ENCODE measurements at places on chromosomes 1 and 21.

GRCh38 chr1:24149866-24150233 is 6.9 kb upstream of the IL22RA1 start:
- no peak for DNase-seq

DNA sequence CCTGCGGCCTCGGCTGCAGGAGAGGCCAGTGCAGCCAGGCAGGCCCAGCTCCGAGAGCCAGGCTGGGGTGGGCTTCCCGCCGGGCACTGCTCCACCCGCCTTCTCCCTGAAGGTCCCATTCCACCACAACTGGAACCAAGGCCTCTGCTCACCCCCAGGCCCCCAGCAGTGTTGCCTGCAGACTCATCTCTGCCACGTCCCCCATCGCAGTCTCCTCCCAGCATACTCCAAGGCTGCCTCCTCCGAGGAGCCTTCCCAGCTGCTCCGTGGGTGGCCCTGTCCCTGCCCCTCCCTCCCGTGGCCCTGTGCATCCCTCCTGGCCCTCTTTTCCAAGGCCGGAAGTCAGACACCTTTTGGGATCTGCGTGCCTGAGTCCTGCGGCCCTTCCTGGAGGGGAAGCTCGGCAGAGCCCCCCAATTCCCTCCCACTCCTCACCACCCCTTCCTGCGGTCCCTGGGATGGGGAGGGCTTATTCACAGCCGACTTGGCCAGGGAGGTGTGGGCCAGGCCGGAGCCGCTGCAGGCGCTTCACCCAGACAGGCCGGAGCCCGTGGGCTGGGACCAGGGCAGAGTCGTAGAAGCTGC is 47.6 kb downstream of the SLX9 start:
- DNase-seq, result no peak

GRCh38 chr1:54569339-54569738 is 21.3 kb downstream of the ACOT11 start:
- no peak for DNase-seq

DNA sequence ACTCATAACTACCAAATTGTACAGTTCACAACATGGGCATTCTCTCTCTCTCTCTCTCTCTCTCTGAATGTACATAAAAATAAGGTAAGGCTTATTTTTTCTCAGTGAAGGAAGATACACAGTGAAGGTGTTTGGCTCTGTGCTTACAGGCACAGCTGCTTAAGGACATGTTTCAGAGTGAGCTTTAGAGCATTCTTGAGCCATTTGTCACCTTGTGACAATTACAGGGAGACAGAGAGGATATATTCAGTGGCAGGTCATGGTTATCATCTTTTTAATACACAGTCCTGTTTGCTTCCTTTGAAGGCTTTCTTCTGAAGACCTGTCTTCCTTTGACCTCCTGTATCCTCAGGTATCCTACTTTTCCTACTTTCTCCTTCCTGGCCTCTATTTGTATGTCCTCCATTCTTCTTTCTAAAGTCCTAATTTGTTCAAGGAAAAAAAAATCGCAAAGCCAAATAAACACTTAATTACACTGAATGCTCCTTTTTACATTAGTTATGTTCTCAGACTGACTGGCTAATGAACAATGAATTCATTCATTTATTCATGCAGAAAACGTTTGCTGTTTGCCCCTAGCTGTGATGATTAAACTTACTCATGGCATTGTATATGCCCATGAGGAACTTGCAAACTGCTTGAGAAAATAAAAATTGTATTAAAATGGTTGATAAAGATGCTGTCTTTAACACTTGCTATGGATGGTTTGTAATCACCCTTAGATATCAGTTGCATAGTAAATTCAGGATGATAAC is 33.4 kb downstream of the HSD17B7 start:
- no peak for DNase-seq

GRCh38 chr21:17782051-17782450 is 37.1 kb downstream of the C21orf91 start:
- DNase-seq, result no peak

GRCh38 chr1:76891931-76892622 is 24.8 kb downstream of the ST6GALNAC5 start:
- no peak for DNase-seq

GRCh38 chr1:50959303-50959912 is 659 bp downstream of the FAF1 start:
- DNase-seq, result peak; percentile 58

DNA sequence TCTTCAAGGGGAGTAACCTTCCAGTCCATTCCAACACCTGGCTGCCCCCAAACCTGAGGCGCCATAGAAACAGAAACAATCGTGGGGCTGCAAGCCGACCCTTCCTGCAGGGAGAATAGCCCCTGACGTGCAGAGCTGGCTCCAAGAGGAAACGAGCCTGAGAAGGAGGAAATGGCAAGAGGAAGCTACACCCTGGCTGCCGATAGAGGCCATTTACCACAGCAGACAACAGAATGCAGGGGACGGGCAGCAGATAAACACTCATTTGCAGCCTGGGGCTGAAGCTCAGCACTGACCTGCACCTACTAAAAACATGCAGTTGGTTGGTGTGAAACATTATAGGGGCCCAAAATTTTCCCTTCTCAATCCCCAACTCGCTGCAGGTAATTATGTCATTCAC is 8.7 kb upstream of the TDRD10 start:
- DNase-seq, result no peak

GRCh38 chr1:205434738-205435137 is 12.9 kb upstream of the LEMD1 start:
- peak; percentile 92 for DNase-seq

- DNase-seq, result peak; percentile 56
Measured at GRCh38 chr1:112700290-112701226, 6.4 kb downstream of the RHOC start.

DNA sequence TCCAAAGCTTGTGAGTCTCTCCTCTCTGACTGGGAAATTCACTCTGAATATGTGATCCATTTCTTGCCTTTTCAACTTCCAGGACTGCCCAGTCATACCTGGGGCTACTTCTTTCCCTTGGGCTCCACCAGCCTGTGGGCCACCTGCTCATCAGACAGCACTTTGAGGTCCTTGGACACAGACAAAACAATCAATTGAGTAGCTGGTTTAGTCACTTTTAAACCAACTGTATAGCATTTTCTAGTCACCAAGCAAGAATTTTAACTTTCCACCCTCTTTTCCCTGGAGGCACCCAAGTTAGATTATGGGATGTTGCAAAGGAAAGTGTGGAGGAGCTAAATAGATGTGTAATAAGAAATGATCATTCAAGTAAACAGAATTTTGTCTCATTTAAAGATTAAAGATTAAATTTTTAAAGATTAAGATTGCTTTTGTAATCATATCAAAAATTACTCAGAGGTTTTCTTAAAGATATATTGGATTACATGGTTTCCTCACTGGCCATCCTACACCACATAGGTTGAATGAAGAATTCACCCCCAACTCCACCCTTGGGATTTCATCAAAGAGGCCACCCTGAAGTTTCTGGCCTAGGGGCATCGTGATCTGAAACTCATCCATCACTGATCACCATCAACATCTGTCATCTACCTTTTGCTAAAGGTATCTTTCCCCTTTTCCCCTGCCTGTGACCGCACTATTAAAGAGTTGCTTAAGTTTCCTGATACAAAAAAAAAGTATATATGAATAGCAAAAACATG is 219.2 kb upstream of the NR5A2 start:
- no peak for DNase-seq

DNA sequence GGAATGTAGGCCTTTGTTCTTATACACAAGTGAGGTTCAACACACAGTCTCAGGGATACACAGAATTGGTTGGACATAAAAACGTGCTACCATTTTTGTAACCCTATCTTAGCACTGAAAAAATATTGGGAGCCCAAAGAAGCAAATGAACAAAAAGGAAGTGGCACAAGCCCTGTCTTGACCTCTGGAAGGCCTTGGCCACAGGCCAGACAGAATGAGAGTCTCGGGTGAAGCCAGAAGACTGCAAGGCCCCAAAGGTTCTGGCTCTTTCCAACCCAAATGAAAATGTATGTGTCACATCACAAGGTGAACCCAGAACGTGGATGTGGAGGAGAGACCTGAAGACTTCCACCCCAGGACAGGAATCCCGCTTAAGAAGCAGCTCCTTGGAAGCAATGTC is 57.3 kb downstream of the PGBD5 start:
- no peak for DNase-seq

DNA sequence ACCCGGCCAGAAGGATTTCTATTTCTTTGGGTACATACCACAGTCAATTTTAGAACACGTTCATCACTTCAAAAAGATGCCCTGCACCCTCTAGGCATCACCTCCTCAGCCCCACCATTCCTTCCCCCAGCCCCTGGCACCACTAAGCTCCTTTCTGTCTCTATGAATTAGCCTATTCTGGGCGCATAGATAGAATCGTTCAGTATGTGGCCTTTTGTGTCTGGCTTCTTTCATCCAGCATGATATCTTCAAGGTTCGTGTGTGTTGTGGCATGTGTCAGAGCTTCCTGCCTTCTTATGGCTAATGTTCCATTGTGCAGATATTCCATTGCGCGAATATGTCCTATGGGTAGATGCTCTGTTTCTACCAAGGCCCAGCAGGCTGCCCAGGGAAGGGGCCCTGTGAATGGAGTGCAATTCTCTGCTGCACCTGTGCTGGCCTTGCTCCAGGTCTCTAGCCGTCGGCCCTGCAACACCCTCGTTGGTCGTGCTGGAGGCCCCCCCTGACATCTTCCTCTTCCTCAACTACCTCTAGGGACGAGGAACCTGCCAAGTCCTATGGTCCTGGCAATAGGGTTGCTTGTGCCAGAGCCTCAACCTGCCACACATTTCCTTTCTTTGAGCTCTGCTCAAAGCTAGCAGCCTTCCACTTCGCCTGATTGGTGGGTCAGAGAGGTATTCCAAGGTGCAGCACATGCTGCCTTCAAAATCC is 113.5 kb downstream of the RIPK4 start:
- DNase-seq, result no peak

DNA sequence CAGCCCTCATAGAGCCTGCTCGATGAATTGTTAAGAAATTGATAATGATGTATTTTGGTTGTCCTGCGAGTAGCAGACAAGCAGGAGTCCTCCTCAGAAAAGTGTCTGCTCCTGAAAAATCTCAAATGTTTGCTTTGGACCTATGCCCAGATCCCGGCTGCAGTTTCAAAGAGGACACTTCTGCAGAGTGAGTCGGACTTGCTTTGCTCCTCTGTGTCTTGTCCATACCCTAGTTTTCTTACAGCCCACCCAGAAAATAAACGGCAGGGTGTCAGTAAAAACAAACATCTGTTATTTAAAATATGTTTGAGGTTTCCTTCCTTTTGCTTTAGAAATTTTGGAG is 2.8 kb downstream of the S100A10 start:
- peak; percentile 71 for DNase-seq

DNA sequence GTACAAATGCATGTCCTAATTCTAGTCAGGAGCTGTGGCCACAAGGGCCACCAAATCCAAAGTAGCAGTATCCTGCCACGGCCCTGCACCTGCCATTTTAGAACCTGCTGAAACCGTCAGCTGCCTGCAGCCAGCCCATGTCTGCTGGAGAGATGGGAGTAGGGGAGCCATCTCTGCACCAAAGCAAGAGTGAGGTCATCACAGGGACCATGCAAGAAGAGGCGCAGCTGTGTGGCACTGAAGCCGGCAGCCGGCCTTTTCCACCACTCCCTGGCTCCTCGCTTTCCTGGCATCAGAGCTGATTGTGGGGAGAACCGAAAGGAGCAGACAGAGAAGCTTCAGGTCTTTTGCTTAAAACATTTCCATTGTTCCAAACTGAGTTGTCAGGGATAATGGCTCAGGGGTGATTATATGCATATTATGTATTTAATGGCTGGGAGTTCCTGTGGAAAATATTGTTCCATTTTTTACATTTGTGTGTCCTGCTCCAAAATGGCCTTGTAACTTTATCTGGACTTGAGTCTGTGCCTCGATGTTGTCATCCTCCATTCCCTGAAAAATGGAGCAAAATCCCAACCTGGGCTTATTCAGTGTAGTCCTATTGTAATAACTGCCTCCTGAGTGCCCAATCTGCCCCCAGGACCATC is 18.7 kb upstream of the NBL1 start:
- no peak for DNase-seq

GRCh38 chr21:46555678-46556077 is 49.2 kb downstream of the S100B start:
- DNase-seq, result no peak

DNA sequence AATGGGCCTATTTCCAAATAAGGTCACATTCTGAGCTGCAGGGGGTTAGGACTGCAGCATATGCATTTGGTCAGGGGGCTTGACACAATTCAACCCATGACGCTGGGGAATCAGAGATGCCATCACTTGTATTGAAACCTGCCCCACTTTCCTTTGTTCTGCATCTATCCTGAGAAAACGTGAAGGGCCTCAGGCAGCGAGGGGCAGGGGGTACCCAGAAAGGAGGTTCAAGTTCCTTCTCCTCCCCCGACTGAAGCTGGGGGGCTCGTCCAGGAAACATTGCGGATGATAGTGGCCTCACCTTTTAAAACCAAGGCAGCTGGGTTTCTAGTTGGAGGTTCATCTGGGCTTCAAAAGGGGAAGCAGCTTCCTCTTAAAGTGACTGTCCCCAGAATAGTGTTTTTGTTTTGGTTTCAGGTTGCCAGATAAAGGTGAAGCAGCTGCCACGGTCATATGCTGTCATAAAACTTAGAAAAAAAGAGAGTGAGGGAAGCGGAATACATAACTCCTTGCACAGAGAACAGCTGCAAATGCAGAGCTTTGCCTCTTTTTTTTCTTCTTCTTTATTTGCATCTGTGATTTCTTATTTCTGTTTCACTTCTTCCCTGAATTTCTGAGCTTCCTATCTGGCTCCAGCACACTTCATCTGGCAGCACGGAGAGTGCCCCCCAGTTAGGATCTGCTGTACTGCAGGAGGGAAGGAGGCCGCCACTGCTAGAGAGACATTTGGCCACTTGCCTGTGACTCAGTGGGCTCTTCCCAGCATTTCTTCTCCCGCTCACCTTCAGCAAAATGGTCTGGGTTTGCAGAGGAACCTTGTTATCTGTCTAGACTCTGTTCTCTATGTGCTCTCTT is 142.0 kb downstream of the AJAP1 start:
- DNase-seq, result no peak

DNA sequence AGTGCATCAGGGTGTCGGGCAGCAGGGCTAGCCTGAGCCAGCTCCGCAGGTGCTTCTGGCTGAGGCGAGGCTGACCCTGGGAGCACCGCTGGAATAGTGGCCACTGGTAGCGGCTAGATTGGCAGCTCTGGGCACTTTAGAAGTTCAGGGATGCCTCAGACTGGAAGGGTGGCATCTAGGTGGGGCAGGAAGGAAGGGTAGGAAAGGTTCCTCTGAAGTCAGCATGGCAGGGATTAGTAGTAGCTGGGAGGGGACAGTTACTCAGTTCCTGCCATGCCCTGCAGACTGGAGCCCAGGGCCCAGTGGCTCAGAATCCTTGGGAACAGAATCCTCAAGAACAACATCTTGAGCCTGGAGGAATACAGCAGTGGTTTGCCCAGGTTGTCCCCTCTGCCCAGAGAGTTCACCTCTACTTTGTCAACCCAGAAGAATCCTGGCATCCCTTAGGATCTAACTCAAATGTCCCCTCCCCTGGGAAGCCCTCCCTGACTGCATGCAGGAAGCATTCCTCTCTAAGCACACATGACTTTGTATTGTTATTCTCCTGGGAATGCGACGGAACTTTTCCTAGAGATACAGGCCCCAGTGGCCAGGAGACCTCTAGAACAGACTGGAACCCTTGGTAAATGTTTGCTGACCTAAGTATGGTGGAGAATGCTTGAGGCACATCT is 39.5 kb upstream of the BCAR3 start:
- DNase-seq, result no peak

- DNase-seq, result no peak
Measured at GRCh38 chr1:208206092-208206698, 38.0 kb downstream of the PLXNA2 start.

- no peak for DNase-seq
Measured at GRCh38 chr1:213661302-213661701, 326.5 kb upstream of the PROX1 start.

Data from NCI-H1105 treated with DMSO at 0.1 percent for 48 hours (cell line).